Mesothelial cell of epicardium (in vitro differentiated cells): ENCODE measurements at places on chromosomes 7 and 10.
A peak's percentile ranks its signal among the peaks of the same experiment; 100 is the strongest.

DNA sequence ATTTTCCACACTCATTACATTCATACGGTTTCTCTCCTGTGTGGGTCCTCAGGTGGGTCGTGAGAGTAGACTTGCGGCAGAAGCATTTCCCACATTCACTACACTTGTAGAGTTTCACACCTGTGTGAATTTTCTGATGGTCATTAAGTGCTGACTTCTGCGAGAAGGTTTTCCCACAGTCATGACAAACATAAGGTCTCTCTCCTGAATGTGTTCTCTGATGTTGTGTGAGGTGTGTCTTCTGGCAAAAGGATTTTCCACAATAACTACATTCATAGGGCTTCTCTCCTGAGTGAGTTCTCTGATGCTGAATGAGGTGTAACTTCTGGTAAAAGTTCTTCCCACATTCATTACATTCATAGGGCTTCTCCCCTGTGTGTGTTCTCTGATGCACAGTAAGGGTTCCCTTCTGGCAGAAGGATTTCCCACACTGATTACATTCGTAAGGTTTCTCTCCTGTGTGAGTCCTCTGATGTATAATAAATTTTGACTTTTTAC lies 15.1 kb downstream of the ZNF12 start:
- H3K27me3 ChIP-seq = no peaks in the 10 kb centered on the region
- no peak overlapping the region for H3K4me3 ChIP-seq
- H3K4me1 ChIP-seq = no peaks in the 10 kb centered on the region

- H3K27me3 ChIP-seq = peaks cover 9% of the 10 kb centered on the region
- no peaks in the 10 kb centered on the region for H3K36me3 ChIP-seq
- DNase-seq = no peak
- no peaks in the 10 kb centered on the region for H3K4me1 ChIP-seq
- H3K4me3 ChIP-seq = no peak overlapping the region
Measured at GRCh38 chr10:111531690-111532089, 454.9 kb downstream of the ADRA2A start.

GRCh38 chr10:24465124-24465874 lies 256.4 kb downstream of the KIAA1217 start:
- H3K4me3 ChIP-seq = no peak overlapping the region
- H3K36me3 ChIP-seq = peaks cover 17% of the 10 kb centered on the region
- no peak for DNase-seq

- no peak overlapping the region for H3K27ac ChIP-seq
- H3K4me1 ChIP-seq = no peaks in the 10 kb centered on the region
- no peak overlapping the region for H3K4me3 ChIP-seq
- peaks cover under 1% of the 10 kb centered on the region for H3K36me3 ChIP-seq
Measured at GRCh38 chr10:13470270-13470669, 58.5 kb downstream of the BEND7 start.

GRCh38 chr7:8379264-8379663 lies 54.1 kb upstream of the NXPH1 start:
- H3K27ac ChIP-seq = no peak overlapping the region
- no peaks in the 10 kb centered on the region for H3K36me3 ChIP-seq
- peaks cover 2% of the 10 kb centered on the region for H3K4me1 ChIP-seq
- no peak for DNase-seq
- H3K27me3 ChIP-seq = peaks cover 11% of the 10 kb centered on the region
- no peak overlapping the region for H3K4me3 ChIP-seq

DNA sequence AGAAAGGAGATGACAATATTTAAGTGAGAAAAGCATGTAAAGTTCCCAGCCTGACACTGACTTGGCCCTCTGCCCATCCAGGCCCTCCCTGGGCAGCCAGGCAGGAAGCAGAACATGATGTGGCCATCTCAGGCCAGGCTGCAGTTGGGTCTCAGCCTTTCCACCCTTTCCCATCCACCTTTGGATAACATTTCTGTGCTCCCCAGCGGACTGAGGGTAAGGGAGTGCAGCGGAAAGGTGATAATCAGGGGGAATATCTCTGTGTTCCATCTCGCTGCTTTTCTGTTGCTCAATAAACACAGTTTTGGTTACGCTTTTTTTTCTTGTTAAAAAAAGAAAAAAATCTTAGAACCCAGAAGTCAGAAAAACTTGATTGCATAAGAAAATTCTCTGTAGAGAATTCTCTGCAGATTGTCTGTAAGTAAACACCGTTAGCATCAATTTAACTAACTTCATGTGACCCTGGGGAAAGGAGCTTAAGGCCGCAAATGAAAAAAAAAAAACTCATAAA lies 37.2 kb upstream of the TARP start:
- no peaks in the 10 kb centered on the region for H3K36me3 ChIP-seq
- peaks cover 3% of the 10 kb centered on the region for H3K4me1 ChIP-seq
- H3K4me3 ChIP-seq = no peak overlapping the region
- H3K27me3 ChIP-seq = no peaks in the 10 kb centered on the region
- DNase-seq = no peak

GRCh38 chr7:95933618-95934017 lies 161.3 kb downstream of the DYNC1I1 start:
- no peak overlapping the region for H3K27ac ChIP-seq
- H3K27me3 ChIP-seq = peaks cover 10% of the 10 kb centered on the region
- H3K36me3 ChIP-seq = no peaks in the 10 kb centered on the region
- no peak for DNase-seq
- H3K4me1 ChIP-seq = no peaks in the 10 kb centered on the region

- no peaks in the 10 kb centered on the region for H3K36me3 ChIP-seq
- DNase-seq = no peak
Measured at GRCh38 chr10:29757551-29758297, 123.0 kb upstream of the SVIL start.

DNA sequence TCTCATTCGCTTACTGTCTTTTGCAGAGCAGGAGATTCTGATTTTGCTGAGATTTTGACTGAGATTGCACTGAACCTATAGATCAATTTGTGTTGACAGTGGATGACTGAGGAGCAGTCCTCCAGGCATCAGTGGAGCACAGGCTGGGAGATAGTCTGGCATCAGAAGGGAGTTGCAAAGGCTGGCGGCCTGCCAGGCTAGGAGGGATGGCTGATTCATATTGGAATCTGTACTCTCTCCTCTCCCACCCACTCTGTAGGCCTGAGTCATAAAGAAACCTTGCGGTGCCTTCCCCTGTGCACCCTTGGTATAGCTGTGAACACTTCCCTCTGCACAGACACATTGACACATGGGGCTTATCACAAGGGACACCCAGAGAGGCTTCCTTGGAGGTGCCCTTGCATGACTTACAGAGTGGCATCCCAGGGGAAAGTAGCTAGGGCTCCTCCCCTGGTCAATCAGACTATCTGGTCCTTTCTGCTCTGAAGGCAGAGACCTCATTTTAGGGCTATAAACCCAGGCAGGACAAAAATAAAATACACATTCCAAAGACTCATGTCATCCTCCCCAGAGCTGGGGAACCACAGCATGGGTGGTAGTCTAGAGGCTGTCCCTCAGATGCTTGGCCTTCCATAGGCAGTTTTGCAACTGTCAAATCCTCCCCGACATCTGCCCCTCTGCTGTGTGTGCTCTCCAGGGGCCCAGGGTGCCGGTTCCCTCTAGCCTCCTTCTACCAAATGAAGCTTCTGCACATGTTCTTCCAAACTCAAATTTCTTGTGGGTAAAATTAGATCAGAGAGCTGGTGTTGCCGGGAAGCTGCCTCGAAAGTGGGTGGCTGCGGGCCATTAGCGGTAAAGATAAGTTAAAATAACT lies 37.4 kb upstream of the EEPD1 start:
- no peak overlapping the region for H3K4me3 ChIP-seq
- H3K27ac ChIP-seq = peak overlapping the region; percentile 92
- no peaks in the 10 kb centered on the region for H3K36me3 ChIP-seq
- H3K4me1 ChIP-seq = peaks cover 19% of the 10 kb centered on the region
- DNase-seq = peak; percentile 79
- peaks cover 4% of the 10 kb centered on the region for H3K27me3 ChIP-seq

GRCh38 chr10:48774416-48775205 lies 89.9 kb downstream of the WDFY4 start:
- no peak overlapping the region for H3K27ac ChIP-seq
- DNase-seq = no peak
- H3K36me3 ChIP-seq = no peaks in the 10 kb centered on the region

DNA sequence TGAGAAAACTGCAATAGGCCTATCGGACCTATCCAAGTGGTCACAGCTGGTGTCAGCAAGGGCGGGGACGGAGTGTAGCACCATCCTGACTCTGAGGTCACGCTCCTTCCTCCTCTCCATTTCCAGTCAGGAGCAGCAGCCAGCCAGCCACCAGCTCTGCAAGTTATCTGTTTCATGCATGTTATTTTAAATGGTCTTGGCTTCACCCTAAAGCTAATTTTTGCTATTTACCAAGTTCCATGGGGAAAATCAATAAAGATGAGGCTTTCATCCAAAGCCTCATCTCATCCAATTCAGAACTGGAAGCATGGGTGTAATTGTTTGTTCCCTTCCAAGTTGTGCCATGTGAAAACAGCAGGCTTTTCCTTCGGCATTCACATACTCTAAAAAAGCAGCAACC lies 49.3 kb downstream of the ICA1 start:
- DNase-seq = no peak
- H3K4me3 ChIP-seq = no peak overlapping the region
- H3K27me3 ChIP-seq = no peaks in the 10 kb centered on the region
- no peak overlapping the region for H3K27ac ChIP-seq
- H3K4me1 ChIP-seq = peaks cover 46% of the 10 kb centered on the region

DNA sequence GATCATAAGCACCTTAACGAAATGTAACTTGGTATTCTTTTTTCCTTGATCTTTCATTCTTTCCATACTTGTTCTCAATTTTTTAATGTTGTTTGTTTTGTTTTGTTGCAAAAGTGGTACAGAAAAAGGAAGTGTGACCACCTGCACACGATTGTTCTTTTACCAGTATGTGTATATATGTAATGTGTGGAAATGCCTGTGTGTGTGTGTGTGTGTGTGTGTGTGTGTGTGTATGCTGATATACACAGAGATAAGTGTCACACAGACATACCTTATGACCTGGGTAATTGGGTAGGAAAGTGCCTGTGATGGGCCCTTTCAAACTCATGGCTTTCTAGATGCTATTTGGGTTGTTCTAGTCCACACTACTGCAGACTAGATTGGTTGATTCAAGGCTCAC lies 14.0 kb downstream of the INHBA start:
- no peak overlapping the region for H3K27ac ChIP-seq
- DNase-seq = no peak
- H3K27me3 ChIP-seq = no peaks in the 10 kb centered on the region
- peaks cover 42% of the 10 kb centered on the region for H3K36me3 ChIP-seq
- peaks cover 39% of the 10 kb centered on the region for H3K4me1 ChIP-seq

DNA sequence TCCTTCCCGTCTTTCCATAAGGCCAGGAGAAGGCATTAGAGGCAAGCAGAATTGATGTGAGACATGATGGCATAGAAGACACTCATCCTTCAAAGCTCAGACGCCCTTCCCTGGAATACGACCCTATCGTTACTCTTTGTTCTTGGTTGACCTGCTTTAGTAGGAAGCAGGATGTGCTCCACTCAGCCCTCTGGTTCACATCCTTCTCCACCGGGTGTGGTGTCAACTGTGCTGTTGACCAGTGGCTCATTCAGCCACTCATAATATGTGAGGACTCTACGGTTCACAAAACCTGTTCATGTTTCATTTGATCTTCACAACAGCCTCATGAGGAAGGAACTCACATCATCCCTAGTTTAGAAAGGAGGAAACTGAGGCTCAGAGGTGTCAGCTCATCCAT lies 47.1 kb downstream of the ADRA2A start:
- DNase-seq = no peak
- no peak overlapping the region for H3K27ac ChIP-seq
- H3K36me3 ChIP-seq = no peaks in the 10 kb centered on the region
- H3K27me3 ChIP-seq = peaks cover 65% of the 10 kb centered on the region

GRCh38 chr10:118407026-118407425 lies 64.9 kb upstream of the FAM204A start:
- no peak overlapping the region for H3K4me3 ChIP-seq
- no peaks in the 10 kb centered on the region for H3K36me3 ChIP-seq
- no peak overlapping the region for H3K27ac ChIP-seq
- H3K27me3 ChIP-seq = peaks cover 67% of the 10 kb centered on the region
- peaks cover 31% of the 10 kb centered on the region for H3K4me1 ChIP-seq

DNA sequence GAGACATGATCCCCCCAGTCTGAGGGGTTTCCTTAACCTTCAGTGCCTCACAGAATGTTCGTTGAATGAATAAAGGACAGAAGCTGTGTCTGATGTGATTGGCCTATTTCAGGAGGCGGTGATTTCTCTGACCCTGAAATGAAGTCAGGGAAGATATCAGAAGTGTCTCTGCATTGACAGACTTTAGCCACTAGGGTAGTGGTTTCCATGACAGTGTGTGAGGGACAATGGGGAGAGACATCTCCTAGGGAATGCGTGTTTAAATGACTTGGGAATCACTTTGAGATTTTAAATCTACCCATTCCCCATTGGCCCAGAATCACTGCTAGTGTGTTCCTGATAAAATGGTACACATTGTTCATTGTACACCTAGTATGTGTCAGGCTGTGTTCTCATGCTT lies 132.0 kb downstream of the CFAP58 start:
- H3K27ac ChIP-seq = no peak overlapping the region
- no peak for DNase-seq
- H3K36me3 ChIP-seq = no peaks in the 10 kb centered on the region
- no peak overlapping the region for H3K4me3 ChIP-seq
- H3K27me3 ChIP-seq = peaks cover 36% of the 10 kb centered on the region

GRCh38 chr10:58631715-58632114 lies 119.0 kb downstream of the BICC1 start:
- H3K4me3 ChIP-seq = no peak overlapping the region
- DNase-seq = no peak
- peaks cover 2% of the 10 kb centered on the region for H3K4me1 ChIP-seq
- no peak overlapping the region for H3K27ac ChIP-seq
- no peaks in the 10 kb centered on the region for H3K36me3 ChIP-seq

DNA sequence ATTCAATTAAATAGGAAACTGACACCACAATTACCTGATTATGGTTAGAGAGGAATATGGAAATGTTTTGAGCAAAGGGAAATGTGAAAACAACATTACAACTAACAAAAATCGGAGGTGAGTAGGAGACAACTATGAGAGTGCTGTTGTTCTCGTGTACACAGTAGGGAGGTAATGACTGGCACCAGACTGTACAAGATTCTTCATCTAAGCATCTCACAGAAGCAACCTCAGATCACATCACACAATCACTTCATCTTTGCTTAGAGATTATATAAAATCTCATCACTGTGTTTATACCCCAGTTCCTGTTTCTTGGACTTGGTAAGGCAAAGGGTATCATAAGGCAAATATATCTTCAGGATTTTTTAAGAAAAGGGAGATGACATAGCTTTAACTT lies 14.9 kb downstream of the ABLIM1 start:
- no peaks in the 10 kb centered on the region for H3K36me3 ChIP-seq
- H3K4me1 ChIP-seq = peaks cover 18% of the 10 kb centered on the region
- DNase-seq = no peak
- no peak overlapping the region for H3K4me3 ChIP-seq
- H3K27me3 ChIP-seq = no peaks in the 10 kb centered on the region
